IPS-NIHi11 (cell line): ENCODE measurements at places on chromosomes 3 and 15.

- no peak for DNase-seq
Measured at GRCh38 chr15:62417439-62417838, 252.4 kb upstream of the C2CD4B start.

- DNase-seq = no peak
Measured at GRCh38 chr3:114557791-114558190, 264.0 kb downstream of the TIGIT start.

DNA sequence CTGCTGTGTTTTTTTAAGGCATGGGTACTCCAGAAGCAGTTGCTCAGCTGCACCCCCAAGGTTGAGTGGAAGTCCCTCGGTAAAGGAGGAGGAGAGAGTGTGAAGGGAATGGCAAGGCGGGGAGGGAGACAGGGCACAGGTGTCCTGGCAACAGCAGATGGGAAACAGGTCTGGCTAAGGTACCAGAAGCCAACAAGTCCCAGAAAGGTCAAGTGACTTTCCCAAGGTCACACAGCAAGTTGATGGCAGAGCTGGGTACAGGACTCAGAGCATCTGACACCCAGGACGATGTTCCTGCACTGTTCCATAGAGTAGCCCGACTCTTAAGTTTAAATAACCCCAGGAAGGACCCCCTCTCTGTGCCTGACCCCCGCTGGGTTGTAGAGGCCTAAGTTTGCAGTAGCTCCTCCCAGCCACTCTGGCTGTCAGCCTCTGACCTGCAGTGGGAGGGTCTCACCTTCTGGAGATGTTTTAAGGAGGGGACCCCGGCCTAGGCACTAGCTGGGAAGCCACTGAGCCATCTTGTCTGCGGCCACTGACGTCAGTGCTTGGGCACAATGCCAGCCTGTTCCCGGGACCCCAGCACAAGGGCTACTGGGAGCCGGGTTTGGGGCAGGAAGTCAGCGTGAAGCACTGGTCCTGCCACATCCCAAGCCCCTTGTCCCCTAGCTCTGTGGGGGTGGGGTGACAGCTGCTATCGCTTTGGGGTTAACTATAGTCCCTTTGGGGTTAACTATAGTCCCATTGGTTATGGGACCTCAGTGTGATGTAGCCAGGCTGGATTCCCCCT lies 10.5 kb downstream of the CSK start:
- no peak for DNase-seq

- peak; percentile 14 for DNase-seq
Measured at GRCh38 chr15:92166029-92166428, 227.7 kb upstream of the ST8SIA2 start.

DNA sequence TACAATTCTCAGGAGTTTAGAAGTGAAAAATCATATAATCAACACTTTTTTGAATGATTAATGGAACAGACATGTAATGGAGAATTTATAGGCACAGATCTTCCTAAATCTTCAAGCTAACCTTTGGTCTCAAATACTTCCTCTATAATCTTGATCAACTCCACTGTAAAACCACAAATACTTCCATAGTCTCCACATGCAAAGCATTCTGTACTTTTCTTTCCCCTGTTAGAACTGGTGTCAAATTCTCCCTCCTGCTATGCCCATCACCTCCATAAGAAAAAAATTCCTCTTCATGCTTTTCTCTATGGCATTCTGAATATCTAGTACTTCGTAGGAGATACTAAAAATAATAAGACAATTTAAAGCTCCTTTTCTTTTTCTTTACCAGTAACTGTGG lies 214.3 kb downstream of the ADAMTS9 start:
- no peak for DNase-seq

DNA sequence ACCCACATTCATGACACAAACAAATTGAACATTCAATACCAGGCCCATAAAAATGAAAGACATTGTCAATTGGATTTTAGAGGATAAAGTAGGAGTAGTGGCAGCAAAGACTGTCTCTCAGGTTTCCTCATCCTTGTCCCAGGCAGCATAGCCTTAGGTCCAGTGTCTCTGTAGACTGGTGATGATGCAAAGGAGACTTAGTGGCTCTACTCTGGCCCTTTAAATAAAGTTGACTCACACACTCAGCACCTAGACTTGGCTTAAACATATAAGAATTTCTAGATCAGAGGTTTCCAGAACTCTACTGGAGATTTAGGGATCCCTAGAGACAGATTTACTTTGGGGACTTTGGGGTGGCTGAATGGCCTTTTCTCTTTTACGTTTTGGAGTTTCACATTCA lies 166.6 kb downstream of the NR1D2 start:
- no peak for DNase-seq

GRCh38 chr3:168157903-168158302 lies 62.2 kb upstream of the GOLIM4 start:
- no peak for DNase-seq

DNA sequence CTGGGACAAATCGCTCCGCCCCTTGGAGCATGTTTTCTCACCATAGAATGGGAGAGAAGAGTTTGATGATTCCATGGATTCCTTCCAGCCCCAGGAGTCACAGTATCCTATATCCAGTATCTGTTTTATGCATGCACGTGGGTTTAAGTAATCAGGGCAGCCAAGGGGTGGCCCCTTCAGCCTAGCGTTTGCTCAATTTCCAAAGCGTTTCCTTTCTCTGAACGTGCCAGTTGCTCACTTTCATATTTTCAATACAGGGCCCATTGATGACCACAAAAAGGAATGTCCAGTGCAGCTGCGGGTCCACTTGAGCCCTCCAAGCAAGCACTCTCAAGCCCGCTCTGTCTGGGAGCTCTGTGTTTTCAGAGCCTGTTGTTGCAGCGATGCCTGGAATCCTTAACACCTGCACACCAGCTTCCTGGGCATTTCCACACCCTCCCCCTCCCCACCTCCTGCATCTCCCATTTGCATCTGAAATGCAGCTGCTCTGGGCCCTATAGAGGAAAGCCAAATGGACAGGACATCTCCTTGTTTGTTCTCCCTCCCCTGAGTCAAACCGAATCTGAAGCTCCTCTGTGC lies 164.3 kb upstream of the LPP start:
- DNase-seq = peak; percentile 89

- DNase-seq = no peak
Measured at GRCh38 chr3:117722856-117723255, 1013.3 kb downstream of the TUSC7 start.

DNA sequence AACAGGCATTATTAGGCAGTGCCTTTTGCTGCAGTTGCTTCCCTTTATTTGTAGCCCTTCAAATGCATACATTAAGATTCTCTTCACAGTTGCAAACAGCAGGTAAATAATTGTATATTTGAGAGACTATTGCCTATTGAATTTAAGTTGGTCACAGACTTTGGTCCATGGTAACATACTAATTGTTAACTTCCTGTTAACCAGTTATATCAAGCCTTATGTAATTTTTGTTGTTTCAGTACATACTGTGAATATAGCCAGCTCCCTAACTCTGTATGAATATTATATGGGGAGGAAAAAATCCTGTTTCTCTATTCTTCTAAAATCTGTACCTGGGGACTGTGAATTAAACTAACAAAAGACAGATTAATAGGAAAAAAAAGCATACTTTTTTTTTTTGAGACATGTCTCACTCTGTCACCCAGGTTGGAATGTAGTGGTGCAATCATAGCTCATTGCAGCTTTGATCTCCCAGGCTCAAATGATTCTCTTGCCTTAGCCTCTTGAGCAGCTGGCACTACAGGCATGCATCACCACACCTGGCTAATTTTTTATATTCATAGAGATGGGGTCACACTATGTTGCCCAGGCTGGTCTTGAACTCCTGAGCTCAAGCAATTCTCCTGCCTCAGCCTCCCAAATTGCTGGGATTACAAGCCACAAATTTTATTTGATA lies 53.2 kb downstream of the CHL1 start:
- DNase-seq = no peak

DNA sequence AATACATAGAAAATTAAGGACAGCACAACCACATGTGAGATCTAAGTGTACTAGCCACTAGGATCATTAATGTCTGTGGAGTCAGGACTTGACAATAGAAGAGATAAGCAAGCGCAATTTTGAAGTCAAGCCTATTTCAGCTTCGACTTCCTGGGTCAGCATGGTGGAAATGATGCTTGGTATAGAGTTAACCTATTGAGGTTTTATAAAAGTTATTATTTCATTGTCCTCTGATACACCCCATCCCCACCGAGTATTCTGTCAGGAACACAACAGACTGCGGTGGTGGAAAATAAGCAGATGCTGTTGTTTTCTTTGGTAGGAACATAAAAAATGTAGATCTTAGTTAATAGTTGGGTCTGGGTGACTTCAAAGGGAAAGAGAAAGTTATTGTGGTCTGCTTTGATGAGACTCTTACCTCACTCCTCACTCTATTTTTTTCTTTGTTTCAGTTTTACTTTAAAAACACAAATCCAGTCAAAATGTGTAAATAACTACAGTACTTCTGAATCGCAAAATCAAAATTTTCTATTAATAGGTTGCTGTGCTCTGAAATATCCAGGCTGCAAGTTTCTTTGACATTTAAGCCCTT lies 82.1 kb downstream of the IL5RA start:
- DNase-seq = no peak

- no peak for DNase-seq
Measured at GRCh38 chr3:15654891-15655290, 53.3 kb downstream of the BTD start.

- DNase-seq = no peak
Measured at GRCh38 chr15:29050870-29051269, 165.1 kb downstream of the APBA2 start.

DNA sequence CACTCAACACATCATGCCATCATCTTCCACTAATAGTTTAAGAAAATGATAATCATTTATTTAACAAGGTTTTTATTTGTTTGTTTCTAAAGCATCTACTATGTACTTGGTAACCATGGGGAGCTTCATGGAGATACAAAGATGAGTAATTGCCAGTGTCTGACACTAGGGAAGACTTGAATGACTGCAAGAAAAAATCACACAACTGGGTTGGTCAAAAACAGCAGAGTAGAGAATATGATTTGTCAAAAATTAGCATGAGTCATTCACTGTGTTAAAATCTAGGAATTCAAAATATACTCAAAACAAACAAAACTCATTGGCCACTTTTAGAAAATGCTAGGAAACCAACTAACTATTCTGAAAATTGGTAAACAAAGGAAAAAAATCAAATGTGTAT lies 6.3 kb downstream of the BNC1 start:
- no peak for DNase-seq

GRCh38 chr3:138769616-138770015 lies 65.1 kb downstream of the PIK3CB start:
- no peak for DNase-seq

DNA sequence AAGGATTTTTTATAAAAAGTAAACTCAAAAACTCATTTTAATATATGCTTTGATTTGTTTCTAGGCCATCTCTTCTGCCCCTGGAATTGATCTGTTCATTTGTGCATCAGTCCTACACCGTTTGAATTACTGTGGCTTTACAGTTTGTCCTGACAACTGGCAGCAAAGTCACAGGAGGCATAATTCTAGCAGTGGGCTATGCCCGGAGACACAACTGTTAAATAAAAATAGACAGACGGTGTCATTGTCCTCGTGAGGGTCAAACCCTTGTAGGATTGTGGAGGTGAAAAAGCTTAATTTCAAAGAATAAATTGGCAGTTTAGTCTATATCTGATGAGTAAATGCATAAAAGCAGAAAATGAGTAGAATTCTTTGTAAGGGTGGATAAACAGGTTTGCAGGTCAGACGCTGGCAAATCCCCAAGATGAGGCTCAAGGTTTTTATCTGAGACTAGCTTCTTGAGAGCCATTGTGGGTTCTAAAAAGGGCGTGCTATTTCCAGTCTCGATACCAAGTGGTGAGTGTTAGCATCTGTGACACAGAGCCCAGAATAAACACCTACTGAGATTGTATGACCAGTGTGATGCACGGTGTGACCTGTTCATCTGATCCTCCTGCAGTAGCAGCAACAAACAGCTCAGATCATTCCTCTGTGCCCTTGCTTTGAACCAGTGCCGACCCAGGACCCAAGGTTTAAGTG lies 51.5 kb upstream of the SLCO3A1 start:
- DNase-seq = no peak

- DNase-seq = no peak
Measured at GRCh38 chr15:94239474-94239873, 8.1 kb downstream of the MCTP2 start.

- peak; percentile 35 for DNase-seq
Measured at GRCh38 chr15:67819636-67820035, 5.7 kb upstream of the SKOR1 start.

GRCh38 chr15:61064651-61065050 lies 164.5 kb downstream of the RORA start:
- DNase-seq = no peak

DNA sequence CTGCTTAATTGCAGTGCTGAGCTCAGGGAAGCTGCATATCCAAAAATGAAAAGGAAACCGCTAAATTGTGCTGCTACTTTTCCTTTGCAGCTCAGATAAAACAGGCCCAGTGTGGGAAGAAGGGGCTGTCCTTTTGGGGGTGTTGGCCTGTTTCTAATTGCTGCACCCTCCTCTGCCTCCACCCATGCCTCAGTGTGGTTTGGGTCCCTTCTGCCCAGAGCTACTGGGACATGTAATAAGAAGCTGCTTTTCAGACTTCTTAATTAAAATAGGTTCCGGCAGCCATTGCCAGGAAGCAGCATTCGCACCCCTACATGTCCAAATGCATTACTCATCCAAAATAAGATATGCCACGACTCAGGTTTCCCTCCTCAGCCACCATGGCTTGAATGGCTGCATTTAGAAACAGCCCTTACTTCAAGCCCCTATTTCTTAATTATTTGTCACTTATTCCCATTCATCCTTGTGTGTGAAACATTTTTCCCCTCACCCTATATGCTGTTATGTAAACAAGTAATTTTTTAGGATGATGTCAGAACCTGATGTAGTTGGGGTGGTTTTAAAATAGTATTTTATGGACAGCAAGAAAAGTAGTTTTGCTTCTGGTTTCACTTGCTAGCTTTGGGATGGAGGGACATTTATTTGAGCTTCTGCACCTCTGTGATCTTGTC lies 235.9 kb upstream of the CTDSPL start:
- DNase-seq = no peak

DNA sequence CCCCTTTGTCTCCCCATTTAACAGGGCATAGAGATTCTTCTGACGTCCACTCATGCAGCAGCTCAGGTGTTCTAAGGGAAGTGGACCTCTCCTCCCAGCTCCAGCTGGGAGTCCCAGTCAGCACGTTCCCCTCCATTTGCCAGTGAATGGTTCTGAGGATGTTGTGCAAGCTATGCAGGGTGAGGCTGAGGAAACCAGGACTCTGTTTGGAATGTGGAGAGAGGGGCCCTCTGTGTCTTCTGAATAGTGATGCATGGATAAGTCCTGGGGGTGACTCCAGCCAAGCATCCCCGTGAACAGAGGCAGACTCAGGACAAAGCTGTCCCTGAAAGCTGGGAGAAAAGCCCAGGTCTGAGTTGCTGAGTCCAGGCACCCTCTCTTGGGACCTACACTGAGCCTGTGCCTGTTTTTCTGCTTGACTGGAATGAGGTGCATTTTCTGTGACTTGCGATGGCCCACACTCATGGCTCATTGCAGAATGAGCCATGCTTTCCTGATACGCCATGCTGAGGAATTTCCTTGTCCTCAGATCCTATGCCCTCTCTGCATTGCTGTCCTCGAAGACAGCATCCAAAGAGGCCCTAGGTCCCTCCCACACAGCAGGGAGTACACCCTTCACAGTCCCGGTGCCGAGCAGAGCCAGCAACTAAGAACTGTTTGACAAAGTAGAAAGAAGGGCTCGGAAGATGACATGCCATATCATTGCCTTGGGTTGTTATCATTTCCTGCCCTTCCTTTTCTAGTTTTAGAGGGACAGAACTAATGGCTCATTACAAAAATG lies 185.2 kb downstream of the ATP10A start:
- no peak for DNase-seq
